NT2/D1 (cell line): ENCODE measurements at places on chromosomes 4 and X.

DNA sequence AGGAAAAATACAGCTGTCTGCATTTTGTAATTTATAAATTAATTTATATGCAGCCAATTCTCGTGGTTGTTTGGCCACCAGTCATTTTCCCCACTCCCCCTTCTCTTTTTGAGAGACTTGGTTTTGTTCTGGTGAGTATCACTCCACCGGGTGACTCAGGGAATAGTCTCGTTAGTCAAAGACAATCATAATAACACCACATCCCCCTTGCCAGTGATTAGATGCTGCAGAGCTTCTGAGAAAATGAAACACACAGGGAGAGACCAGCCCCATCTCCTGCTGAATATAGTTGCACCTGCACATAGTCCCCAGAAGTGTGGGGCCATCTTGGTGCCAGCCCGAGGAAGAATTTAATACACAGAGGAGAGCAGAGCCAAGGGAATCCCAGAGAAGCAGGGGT, 8.0 kb upstream of the FNIP2 start:
- no peak for DNase-seq

GRCh38 chrX:24260842-24261550, 52.9 kb downstream of the SUPT20HL2 start:
- no peak for DNase-seq

DNA sequence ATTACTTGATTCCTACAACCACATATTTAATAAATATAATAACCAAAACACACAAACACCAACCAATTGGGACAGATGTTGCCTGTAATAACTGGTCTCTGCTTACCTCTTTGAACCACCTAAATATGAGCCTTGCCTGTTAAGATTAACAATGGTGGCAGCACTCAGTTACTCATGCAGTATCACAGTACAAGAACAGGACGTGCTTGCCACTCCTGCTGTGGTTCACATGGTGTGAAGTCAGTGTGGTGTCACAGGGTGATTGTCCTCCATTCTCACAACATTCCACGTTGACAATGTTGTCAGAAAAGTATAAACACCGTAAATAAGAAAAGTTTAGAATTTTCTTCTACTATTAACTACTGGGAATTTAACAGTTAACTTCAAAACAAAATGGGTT, 365.0 kb downstream of the PPP3CA start:
- DNase-seq = no peak

DNA sequence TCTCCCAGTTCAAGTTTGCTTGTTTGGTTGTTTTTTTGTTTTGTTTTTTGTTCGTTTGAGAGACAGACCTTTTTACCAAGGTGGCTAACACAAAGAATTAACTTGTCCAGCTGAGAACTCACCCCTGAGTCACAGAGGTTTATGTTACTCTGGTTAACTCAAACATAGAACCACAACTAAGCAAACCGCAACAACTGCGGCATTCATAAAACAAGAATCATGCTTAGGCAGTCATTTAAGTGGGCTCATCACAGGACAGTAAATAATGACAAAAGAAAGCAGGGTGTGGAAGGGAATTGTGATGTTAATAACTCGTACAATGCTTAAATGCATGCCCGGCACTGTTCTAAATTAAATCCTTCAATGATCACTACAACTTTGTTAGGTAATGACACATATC, 24.7 kb upstream of the IL13RA1 start:
- no peak for DNase-seq

- DNase-seq = no peak
Measured at GRCh38 chr4:185836241-185837084, 24.5 kb upstream of the SORBS2 start.

DNA sequence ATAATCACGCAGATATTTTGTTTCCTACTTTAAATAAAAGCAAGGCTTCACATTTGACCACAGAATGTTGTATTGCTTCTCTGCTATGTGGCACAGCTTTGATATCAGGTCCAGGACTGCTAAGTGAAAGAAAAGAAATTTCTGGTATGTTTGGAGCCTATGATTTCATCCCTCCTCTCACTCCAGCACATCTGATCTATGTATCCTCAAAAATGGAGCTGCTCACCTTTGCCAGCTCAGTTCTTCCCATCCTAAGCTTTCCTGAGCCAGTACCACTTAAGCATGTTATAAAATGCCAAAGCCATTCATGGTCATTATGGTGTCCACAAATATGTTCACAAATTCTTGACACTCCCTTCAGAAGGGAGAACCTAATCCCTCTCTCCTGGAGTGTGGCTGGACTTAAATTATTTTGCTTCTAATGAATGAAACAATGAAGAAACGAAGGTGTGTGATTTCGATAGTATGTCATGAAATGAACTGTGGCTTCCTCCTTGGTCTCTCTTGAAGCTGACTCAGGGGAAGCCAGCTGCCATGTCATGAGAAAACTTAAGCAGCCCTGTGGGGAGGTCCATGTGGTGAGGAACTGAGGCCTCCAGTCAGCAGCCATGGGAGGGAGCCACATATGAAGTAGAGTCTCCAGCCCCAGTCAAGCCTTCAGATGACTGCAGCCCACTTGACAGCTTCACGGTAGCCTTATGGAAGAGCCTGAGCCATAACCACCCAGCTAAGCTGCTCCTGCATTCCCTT, 207.7 kb downstream of the MGST2 start:
- DNase-seq = no peak

- DNase-seq = no peak
Measured at GRCh38 chr4:23374259-23374658, 515.6 kb downstream of the PPARGC1A start.

DNA sequence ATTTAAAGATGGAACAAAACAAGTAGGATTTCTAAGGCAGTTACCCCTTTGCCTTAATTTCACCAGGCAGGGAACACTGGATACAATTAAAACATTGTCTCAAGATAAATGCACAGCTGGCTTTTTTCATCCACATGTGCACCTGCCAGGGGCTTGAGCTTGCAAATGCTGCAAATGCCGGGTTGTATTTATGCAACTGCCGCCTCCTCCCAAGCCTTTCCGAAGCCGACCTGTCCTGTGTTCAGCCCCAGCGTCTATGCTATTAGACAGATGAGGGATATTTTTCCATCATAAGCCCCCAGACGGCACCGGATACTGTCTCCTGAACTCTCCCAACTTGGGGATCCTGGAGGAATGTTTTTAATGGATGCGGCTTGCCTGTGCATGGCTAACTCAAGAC, 251.6 kb downstream of the CRLF2 start:
- no peak for DNase-seq

GRCh38 chr4:187782286-187782824, 213.2 kb upstream of the ZFP42 start:
- DNase-seq = no peak

DNA sequence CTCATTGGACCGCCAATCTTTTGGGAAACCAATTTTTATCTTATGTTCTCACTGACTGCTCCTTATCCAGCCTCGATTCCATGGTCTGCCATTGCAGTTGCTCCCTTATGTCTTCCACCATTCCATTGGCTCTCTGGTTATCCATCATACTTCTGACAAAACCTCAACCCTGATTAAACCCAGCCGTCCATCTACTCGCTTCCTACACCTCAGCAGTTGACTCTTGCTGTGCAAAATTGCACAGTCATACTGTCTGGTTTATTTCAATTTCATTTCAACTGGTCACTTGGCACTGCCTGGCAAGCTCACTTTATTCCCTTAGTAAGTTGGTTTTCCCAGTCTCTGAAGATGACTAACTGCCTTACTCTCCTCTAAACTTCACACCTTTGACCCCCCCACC, 26.2 kb downstream of the ARL9 start:
- DNase-seq = no peak

DNA sequence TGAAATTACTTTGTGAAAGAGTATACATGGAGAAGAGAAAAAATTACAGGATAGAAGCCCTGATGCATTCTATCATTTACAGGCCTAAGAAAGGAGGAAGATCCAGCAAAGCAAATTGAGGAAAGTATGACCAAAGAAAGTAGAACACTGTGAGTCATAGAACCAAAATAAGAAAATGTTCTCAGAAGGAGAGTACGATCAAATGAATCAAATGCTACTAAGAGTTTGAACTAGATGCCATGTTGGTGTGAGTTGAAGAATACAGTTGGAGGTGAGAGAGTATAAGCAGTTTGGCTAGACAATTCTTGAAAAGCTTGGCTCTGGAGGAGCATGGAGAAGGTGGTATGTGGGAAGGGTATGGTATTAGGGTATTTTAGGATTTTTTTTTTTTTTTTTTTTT, 161.8 kb downstream of the RPA4 start:
- DNase-seq = no peak

GRCh38 chrX:6363188-6363587, 134.5 kb upstream of the NLGN4X start:
- DNase-seq = no peak

DNA sequence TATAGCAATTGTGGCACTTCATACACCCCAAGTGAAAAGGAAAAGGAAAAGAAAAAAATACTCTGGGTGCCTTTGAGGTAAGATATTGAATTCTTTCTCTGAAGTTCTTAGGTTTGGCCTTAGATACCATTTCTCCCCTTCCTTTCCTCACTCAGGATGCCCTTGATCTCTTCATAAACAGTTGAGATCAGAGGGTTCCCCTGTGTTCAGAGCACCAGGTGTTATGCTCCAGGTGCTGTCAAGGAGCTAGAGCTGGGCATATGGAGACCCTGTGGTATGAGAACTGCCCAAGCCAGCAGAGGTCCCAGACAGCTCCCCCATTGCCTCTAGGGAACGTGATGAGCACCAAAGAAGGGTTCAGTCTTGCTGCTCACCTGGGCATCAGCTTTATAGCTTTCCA, 17.1 kb upstream of the CD40LG start:
- no peak for DNase-seq

- DNase-seq = no peak
Measured at GRCh38 chrX:470686-471085, 84.0 kb upstream of the PPP2R3B start.

GRCh38 chr4:35124106-35124505, 1120.2 kb downstream of the ARAP2 start:
- no peak for DNase-seq

- no peak for DNase-seq
Measured at GRCh38 chr4:117550085-117550484, 464.7 kb upstream of the TRAM1L1 start.

DNA sequence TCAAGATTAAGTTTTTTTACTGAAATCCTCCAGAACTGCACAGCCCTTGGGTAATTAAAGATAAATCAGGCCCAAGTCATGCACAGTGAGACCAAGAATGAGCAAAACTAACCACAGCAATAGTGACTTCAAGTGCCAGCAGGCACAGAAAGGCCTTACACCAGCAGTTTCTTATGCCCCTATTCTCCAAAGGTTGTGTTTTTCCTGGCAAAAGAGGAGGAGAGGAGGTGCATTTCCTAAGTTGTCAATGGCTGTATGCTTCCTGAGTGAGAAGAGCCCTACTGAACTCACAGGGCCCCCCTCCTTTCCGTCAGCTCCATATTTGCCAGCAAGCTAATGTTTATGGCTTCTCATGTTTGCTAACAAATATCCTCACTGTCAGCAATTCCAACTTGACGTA, 418.7 kb upstream of the INTU start:
- DNase-seq = no peak

DNA sequence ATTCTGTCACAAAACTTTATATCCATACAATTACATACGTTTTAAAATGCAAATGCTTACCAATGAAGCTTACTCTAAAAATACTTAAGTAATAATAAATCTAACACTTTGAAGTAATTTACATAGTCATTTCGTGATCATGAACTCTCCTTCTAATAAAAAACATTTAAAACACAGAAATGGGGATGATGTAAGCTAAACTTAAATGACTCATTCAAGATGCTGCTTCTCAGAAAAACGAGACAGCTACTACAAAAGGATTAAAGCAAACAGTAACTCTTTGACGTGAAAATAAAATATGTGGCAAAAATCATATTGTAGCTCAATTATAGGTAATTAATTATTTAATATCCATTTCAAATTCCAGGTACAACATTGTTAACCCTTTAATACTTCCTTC, 148.7 kb downstream of the FGF16 start:
- DNase-seq = no peak

- DNase-seq = no peak
Measured at GRCh38 chr4:37956941-37957340, 3.3 kb upstream of the PTTG2 start.

DNA sequence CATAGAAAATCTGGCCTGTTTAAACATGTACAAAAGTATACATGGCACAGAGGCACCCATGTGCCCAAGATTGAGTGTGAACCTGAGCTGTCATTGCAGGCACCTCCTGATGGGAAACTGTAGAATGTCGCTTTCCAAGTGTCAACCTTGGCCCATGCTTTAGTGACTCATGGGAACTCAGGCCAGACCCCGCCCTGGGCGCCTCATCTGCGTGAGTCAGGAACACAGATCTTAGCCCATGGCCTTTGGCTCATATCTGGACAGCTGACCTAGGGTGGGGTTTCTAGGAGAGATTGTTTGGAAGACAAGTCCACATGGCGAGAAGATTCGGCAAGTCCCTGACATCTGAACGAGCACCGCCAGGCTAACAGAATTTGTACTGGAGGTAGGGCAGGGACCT, 50.0 kb downstream of the CYTL1 start:
- no peak for DNase-seq
